Suppressor macrophage treated with lipopolysaccharide for 1 hour (primary cell): ENCODE measurements at places on chromosomes 13 and 19.

- no peak for DNase-seq
Measured at GRCh38 chr13:77729502-77730221, 32.2 kb downstream of the SLAIN1 start.

DNA sequence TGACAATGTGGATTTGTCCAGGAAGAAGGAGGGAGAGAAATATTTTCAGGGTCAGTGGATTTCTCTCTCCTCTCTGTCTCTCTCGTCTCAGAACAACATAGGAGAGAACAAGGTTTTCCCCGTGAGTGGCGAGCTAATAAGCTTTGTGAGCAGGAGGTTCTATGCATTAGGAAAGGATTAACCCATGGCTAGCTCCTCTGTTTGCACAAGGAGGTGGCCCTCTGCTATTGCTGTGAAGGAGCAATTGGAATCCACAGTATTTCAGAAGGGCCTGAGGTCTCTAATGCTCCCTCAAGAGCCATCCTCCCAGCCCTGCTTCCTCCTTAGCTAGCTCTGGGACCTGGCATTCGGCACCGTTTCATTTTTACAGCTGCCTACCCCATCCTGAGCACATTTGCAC lies 288.9 kb upstream of the MAB21L1 start:
- DNase-seq: no peak

DNA sequence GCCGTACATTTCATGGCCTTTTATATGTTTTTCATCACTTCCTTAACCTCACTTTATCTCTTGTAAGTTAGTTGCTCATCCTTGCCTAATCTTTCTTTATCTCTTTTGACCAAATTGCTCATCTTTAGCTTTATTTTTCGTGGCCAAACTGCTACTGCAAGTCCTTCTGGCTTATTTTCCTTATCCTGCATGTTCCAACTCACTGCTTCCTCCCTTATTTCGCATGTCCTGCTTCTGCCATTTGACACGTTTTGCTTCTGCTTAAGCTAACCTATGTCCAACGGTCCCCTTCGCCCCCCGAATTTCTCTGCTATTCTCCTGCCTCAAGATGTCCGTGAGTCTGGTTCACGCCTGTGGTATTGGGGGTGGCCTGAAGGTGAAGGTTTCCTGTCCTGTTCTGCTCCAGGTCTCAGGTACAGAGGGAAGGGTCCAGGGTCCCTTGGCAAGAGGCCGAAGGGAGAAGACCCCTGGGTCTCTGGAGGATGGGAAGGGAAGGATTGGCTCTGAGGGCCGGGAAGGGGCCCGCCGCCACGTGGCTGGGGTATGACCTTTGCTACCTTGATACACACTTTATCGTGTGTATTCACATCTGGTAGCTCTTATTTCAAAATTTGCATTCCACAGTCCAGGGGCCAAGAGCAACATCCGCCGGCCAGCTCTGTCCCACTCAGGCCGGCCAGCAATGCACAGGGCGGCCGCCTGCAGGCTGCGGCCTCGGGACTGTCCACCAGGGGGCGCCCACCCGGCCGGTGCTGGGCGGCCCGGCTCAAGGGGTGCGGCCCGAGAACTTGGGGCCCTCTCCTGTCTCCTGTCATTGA lies 2.9 kb upstream of the C19orf85 start:
- peak; percentile 84 for DNase-seq

DNA sequence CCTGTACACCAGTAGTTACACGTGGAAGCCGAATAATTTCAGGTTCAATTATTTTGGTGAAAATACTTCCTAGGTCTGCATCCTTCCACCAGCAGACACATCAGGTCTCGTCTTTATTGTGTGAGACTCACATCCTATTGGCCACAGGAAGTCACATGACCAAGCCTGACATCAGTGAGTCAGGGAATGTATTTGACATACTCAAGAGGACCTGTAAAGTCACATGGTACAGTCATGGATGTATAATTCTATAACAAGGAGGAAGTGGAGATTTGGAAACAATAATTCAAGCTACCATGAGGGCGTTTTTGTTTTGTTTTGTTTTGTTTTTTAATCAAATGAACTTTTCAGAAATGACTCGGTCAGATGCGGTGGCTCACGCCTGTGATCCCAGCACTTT lies 9.3 kb upstream of the HIF3A start:
- DNase-seq: peak; percentile 28

DNA sequence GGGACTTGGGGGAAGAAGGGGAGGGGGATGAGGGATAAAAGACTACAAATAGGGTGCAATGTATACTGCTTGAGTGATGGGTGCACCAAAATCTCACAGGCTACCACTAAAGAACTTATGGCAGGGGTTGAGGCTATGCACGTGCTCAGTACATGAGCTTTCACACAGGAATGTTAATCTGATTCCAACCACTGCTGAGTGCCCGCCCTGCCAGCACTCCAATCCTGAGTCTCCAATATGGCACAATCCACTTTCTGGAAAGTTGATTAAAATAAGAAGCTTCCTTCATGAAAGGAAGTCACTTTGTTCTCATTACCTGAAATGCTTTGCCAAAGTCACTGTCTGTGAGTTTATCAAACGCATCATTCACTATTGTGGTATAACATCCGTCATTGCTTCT lies 463.0 kb downstream of the IRS2 start:
- DNase-seq: no peak

GRCh38 chr19:48918801-48919247 lies 14.7 kb upstream of the DHDH start:
- peak; percentile 11 for DNase-seq

- DNase-seq: no peak
Measured at GRCh38 chr19:993361-993830, 6.8 kb upstream of the GRIN3B start.

DNA sequence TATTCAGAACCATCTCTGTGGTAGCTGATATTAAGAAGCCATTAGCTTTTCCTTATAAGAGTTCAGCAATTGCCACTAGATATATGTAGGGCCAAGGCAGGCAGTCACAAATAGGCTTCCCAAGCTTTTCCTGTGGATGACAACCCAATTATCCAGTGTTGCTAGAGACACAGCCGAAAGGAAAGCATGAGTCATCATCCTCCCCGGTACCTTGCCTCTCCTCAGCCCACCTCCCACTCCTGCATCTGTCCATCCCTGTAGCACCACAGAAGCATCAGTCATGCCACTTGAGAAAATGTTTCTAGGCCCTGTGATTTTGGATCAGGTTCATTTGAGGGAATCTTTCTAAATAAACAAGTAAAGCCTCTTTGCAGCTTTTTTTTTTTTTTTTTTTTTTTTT lies 204.3 kb downstream of the DNAJC15 start:
- no peak for DNase-seq

DNA sequence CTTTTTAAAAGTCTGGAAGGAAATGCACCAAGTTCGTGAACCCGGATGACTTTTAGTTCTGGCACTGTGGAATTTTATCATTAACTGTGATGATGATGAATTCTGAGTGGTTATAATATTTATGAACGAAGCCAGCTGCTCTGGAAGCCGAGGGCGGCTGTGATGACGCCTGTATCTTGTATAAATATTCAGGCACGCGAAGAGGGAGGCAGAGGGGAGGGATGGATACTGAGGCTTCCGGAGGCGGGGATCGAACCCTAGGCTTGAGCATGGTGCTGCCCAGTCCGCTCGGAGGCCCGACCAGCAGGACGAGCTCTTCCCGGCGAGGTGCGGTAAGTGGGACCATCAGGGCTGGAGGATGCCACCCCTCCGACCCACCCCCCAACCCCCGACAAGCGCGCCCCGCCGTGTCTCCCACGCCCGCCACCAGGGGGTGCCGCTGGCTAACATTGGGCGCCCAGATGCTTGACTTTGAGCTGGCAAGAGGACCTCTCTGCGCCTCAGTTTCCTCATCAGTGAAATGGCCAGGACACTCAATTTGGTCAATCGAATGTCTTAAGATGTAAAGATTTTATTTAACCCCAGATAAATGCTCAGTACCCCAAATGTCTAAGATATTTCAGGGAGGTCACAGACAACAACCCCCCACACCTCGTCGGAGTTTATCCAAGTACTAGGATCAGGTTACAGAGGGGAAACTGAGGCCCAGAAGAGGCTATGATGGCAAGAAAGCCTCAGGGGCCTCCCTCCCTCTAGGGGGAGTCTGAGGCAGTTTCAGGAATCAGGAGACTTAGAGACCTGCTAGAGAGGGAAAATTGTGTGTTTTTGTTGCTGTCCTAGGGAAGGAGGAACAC lies 4.5 kb upstream of the RAB3A start:
- peak; percentile 76 for DNase-seq

DNA sequence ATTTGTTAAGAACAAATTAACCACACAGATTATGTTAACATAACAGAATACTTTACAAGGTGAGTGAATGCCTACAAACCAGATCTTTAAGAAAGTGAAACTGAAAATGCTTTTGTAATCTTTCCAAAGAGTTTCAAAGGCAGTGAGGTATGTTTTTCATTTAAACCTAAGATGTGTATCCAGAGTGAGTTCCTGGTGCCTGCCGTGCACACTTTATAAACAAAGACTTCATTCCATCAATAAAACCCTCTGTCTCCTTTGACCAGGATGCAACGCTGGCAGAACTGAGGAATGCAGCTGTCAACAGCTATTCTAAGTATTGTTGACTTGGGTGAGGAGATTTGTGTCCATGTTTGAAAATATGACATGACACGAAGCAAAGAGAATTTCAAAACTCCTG lies 344.6 kb downstream of the DNAJC15 start:
- DNase-seq: no peak

- DNase-seq: peak; percentile 66
Measured at GRCh38 chr13:94239135-94239534, 240.3 kb downstream of the DCT start.

- DNase-seq: peak; percentile 97
Measured at GRCh38 chr13:32969516-32969941, 46.7 kb upstream of the KL start.

GRCh38 chr13:113815151-113816058 lies 48.5 kb downstream of the GAS6 start:
- peak; percentile 80 for DNase-seq

GRCh38 chr19:9934132-9934950 lies 2.0 kb downstream of the OLFM2 start:
- peak; percentile 85 for DNase-seq

DNA sequence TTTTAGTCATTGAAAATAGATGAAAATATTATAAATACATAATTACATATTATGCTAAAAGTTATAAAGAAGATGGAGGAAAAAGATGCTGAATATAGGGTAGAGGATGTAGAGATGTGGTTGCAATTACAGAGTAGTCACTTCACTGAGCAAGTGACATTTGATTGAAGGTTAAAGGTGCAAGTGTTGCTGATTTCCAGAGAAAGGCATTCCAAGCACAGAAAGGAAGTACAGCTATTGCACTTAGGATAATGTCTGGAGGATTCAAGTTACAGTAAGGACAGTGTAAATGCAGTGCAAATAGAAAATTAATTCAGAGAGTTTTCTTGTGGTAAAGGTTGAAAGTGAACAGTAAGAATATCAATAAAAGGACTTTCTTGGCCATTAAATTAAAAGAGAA lies 1721.8 kb downstream of the PCDH9 start:
- DNase-seq: no peak

- no peak for DNase-seq
Measured at GRCh38 chr13:31261241-31261640, 61.5 kb downstream of the B3GLCT start.

GRCh38 chr13:114087430-114087829 lies 45.0 kb downstream of the RASA3 start:
- no peak for DNase-seq

DNA sequence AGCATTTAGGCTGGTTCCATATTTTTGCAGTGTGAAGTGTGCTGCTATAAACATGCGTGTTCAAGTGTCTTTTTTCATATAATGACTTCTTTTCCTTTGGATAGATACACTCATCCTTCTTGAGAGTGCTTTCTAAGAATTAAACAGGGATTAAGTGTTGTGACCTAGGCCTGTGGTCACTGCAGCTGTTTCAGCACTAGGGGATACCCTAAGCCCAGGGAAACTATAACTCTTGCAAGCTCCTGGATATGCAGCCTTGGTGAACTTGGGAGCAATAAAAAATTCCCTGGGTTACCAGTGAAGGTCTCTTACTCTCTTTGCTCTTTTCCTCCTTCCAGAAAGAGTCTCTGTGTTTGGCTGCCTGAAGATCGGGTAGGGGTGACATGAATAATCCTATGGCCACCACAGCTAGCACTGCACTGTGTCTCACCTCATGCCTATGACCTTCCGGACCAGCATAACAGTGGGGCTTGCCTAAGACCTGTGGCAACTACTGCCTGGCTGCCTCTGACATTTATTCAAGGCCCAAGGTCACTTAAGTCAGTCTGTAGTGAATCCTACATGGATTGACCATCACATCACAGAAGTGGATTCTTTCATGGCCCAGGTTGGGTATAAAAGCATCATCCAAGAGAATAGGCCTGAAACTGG lies 799.7 kb downstream of the DACH1 start:
- DNase-seq: no peak

DNA sequence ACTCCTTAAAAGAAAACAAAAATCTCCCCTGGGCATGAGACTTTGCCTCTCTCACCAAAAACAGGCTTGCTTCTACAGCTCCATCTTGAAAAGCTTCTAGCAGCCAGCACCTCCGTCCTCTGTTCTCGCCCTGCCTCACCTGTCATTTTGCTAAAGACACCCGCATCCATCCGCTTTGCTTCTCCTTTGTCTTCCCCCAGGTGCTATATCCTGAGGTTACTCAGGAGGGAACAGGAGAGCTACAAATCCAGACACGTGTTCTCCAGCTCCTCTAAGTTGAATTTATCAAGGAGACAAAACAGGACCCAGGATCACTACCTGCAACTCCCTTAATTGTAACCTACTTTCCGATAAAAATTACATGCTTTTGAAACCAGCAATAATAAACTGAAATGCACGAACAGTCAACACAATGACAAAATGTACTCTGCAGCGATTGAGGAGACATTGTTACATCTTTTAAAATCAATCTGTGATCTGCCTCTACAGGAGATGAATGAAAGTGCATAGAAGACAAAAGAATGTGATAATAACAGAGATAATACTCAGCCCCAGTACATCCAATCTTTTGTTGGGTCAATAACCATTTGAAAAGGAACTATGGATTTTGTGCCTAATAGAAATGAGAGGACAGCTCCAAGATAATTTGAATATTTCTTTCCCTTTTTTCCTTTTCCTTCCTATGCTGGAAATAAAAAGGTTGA lies 221.2 kb downstream of the DCLK1 start:
- no peak for DNase-seq

DNA sequence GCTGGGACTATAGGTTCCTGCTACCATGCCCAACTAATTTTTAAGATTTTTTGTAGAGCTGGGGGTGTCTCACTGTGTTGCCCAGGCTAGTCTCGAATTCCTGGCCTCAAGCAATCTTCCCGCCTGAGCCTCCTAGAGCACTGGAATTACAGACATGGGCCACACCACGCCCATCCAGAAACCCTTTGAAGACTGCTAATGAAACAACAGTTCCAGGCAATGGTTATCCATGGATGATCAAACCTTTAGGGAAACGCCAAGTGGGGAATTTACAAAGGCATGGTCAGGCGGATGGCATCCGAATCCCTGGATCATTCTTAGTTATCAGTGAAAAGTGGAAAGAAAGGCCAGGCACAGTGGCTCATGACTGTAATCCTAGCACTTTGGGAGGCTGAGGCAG lies 16.9 kb upstream of the DNMT1 start:
- no peak for DNase-seq
